ENCODE measurements at places on chromosomes 1 and 21. TPM values are rescaled to one million over a fixed set of nuclear protein-coding genes. Genes with fewer than 3 reads are reported as not detected.

- H3K36me3 ChIP-seq, result no peaks in the 10 kb centered on the region
- DNase-seq, result no peak
- no peaks in the 10 kb centered on the region for H3K4me1 ChIP-seq
- no peaks in the 10 kb centered on the region for H3K27me3 ChIP-seq
- H3K27ac ChIP-seq, result no peak overlapping the region
Observed at GRCh38 chr1:46096269-46097148, 35.9 kb downstream of the PIK3R3 start.

GRCh38 chr1:222373831-222374602 is 173.9 kb downstream of the HHIPL2 start:
- DNase-seq, result no peak
- no peaks in the 10 kb centered on the region for H3K27me3 ChIP-seq
- no peaks in the 10 kb centered on the region for H3K36me3 ChIP-seq

DNA sequence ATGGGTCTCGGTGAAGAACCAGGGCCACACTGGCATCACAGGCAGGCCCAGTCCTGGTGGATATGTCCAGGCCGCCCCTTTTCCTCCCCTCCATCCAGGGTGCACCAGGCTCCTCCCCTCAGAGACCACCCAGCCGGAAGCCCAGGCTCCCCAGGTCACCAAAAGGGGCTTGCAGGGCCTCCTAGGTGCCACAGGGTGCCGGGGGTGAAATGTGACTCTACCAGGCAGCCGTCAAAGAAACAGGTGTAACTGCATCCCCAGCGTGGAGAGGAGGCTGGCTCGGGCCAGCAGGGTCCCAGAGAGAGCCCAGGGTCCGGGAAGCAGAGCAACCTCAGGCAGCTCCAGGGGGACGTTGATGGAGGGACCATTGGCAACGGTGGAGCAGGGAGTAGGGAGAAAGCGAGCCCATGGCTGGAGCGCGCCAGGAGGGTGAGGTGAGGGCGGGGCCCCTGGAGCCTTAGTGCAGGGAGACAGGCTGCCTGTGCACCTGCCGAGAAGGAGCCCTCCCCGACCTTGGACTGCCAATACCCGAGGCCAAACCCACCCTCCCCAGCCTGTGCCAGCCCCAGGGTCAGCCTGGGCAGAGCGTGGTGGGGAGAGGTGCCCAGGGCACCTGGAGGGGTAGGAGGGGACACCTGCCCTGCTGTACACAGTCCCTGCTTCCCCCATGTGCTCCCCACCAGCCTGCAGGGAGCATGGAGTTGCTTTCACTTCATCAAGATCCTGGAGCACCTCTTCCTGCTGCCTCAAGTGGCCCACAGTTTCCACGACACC is 48.3 kb upstream of the POFUT2 start:
- H3K4me3 ChIP-seq, result no peak overlapping the region
- no peaks in the 10 kb centered on the region for H3K4me1 ChIP-seq
- peak; percentile 64 for DNase-seq
- H3K36me3 ChIP-seq, result no peaks in the 10 kb centered on the region
- H3K27me3 ChIP-seq, result no peaks in the 10 kb centered on the region

Gene HSD3B1
- total RNA-seq, result not detected

- no peak overlapping the region for H3K27ac ChIP-seq
- DNase-seq, result no peak
- no peaks in the 10 kb centered on the region for H3K27me3 ChIP-seq
- H3K4me3 ChIP-seq, result no peak overlapping the region
Observed at GRCh38 chr1:245116751-245117150, 38.0 kb upstream of the KIF26B start.

- H3K27ac ChIP-seq, result no peak overlapping the region
- no peaks in the 10 kb centered on the region for H3K4me1 ChIP-seq
- peaks cover 60% of the 10 kb centered on the region for H3K36me3 ChIP-seq
- DNase-seq, result peak; percentile 49
Observed at GRCh38 chr1:3821447-3821846, 25.1 kb upstream of the LRRC47 start.

Data from upper lobe of right lung (tissue), 1 donor.